Anterior cingulate cortex (tissue), 58 donors: ENCODE measurements at places on chromosomes 4 and X.

GRCh38 chrX:5646818-5647217 lies 581.8 kb downstream of the NLGN4X start:
- DNase-seq, result peak; percentile 20

DNA sequence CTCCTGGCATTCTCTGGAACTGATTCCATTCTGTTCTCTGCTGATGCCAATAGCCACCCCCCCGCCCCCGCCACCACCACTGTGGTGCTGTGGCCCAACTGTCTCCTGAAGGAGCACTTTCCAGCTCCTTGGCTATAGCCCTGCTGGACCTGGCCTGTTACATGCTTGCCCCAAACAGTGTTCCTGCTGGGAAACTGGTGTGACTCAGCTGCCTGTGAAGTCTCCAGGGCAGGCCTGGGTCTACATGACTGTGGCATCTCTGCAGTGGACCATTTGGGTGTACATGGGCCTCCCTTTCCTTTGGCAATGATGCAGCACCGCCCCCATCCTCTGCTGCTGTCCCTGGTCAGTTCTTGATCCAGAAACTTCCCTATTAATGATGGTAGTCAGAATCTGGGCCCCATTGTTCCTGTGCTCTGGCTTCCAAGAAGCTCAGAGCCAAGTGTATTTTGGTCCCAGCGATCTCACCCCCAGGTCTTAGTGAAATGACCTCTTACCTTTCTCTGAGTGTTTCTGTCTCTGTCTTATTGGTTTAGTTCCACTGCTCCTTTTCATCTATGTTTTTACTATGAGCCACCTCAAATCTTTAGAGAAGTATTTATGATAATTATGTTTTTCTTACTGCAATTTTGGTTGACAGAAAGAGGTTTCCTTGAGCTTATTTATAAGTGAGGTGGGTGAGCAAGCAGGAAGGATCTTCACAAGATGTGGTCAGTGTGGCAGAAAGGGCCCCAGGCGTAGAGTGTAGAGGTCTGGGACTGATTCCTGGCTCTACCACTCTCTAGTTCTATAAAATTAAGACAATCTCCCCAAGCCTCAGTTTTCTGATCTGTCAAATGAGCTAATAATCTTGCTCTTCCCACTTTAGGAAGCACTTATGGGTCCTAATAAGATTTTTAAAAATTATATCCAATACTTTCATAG lies 210.7 kb upstream of the EOLA2 start:
- no peak for DNase-seq

- DNase-seq, result no peak
Measured at GRCh38 chrX:1053072-1053471, 159.4 kb downstream of the CRLF2 start.

GRCh38 chr4:4440333-4441061 lies 53.6 kb downstream of the NSG1 start:
- no peak for DNase-seq

DNA sequence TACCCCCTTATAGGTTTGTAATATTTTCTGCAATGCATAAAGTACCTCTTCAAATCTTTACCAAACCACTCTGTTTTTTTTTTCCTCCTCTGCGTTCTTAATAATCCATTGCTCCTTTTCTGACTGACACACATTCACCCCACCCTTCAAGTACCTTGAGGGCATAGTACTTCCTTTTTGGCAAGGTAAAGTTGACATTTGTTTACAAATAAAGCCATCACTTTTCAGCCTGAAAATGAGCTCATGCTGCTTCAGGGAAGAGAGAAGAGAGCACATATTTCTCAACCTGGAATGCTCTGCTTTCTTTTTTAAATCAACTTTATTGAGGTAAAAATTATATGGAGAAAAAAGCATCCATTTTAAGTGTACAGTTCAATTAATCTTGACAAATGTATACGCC lies 113.9 kb downstream of the AGTR2 start:
- no peak for DNase-seq

GRCh38 chr4:8267077-8267476 lies 2.5 kb upstream of the HTRA3 start:
- no peak for DNase-seq

DNA sequence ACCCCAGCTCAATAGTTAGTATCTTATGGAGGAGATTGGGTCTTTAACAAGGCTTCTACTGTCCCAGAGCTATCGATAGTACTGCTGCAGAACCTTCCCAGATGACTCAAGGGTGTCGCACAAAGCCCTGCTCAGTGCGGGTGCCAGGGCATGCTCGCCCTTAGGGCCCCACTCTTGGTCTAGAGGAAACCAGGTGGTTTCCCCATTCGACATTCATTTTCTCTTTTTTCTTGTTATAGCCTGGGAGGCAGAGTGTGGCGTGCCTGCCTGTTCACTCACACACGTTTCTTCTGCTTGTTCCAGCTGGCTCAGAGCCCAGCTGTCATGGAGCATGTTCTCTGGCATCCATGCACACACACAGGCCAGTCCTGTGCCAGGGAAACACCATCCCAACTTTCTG lies 144.5 kb downstream of the SMIM20 start:
- DNase-seq, result no peak

DNA sequence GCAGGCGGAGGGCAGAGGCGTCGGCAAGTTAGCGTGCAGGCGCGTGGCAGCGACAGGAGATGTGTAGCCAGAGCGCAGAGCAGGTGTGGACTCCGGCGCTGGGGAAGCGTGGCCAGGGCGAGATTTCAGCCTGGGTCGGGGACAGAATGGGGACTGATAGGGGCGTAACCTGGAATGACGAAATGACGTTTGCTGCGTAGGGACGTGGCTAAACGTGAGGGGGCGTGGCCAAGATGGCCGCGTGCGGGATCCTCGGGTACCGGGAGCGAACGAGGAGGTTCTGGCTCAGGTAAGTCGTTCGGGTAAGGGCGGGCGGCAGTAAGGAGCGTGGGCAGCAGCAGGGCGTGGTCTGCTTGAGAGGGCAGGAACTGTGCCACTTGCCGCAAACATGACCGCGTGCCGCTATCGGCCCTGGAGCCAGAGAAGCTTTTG lies 10.9 kb upstream of the CLTRN start:
- DNase-seq, result peak; percentile 95

DNA sequence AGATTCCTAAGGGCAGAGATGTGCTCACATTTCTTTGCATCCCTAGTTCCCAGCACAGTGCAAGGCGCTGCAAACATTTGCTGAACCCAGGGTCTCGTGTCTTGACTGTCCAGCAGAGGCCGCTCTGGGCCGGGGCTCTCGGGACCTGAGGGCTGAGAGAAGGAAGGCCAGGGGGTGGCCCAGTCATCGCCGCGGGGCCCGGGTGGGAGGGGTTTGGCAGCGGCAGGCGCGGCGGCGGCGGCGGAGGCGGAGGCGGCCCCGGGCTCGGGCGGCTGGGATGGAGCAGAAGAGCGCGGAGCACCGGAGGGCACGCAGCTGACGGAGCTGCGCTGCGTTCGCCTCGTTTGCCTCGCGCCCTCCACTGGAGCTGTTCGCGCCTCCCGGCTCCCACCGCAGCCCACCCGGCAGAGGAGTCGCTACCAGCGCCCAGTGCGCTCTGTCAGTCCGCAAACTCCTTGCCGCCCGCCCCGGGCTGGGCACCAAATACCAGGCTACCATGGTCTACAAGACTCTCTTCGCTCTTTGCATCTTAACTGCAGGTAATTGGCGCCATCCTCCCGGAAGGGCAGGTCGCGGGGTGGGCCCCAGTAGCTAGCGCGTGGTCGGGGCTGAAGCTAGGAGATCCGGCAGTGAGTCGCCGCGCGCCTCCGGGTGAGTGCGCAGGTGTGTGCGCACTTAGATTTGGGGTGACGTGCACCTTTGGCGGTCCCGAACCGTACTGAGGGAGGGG lies at the start of gene PARM1:
TSS of gene PARM1 (plus strand) at position 285 of the 730 bp plus-strand sequence. CDS start at position 497, 212 bp downstream.
- peak; percentile 72 for DNase-seq

- no peak for DNase-seq
Measured at GRCh38 chrX:47514533-47515235, 31.7 kb upstream of the ZNF41 start.

GRCh38 chrX:71111141-71111843 lies at the start of gene IL2RG:
Gene IL2RG (minus strand): TSS chrX:71111577. CDS start chrX:71111539, 38 bp downstream.
- DNase-seq, result no peak

- no peak for DNase-seq
Measured at GRCh38 chr4:77590482-77590881, 15.1 kb upstream of the CXCL13 start.

DNA sequence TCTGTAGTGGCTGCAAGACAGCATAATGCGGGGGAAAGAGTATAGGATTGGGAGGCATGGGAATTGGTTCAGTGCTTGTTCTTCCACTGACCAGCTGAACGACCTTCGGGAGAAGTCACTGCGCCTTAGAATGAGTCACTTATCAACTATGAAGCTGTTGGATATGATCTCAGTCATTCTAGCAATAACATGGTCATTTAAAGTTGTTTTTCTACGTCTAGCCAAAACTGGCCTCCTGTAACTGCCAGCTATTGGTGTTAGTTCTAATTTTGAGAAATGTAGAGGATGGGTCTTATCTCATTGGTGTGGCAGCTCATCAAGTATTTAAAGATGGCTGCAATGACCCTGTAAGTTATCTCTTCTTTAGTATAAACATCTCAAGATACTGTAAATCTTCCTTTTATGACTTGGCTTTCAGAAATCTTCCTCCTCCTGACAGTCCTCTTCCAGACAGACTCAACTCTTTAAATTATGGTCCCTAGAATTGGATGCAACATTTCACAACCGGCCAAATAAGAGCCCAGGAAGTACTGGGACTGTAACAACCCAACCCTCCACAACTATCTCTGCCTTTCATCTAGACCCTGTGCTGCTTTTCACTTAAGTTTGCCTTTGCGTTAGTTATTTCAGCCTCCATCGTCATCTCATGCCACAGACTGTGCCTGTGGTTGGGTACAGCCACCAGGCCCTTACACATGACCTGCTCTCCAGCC lies 243.3 kb downstream of the CBR4 start:
- no peak for DNase-seq

GRCh38 chrX:151929126-151929525 lies 16.4 kb downstream of the MAGEA4 start:
- DNase-seq, result no peak

DNA sequence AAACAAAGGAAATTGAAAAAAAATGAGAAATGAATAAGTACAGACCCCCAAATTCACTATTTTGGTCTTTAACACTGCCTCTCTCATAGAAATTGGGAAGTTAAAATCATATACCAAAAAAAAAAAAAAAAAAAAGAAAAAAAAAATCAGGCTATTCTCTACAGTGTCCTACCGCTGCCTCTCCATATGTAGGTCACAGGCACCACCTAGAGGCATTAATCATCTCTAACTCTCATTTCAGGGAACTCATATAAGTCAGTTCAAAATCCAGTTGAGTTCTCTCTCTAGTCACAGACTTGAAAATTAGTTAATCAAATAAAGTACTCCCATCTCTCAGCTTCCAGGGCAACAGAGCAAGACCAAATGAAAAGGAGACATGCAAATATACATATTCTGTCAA lies 47.9 kb downstream of the COX18 start:
- no peak for DNase-seq

DNA sequence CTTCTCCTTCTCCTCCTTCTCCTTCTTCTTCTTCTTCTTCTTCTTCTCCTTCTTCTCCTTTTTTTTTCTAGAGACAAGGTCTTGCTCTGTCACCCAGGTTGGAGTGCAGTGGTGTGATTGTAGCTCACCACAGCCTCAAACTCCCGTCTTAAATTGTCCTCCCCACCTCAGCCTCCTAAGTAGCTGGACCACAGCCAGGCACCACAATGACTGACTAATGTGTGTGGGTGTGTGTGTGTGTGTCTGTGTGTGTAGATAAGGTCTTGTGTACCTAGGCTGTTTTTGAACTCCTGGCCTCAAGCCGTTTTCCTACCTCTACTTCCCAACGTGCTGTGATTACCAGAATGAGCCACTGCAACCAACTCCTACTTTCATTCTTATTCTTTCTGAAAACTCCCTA lies 390.9 kb downstream of the ADAM29 start:
- DNase-seq, result no peak

DNA sequence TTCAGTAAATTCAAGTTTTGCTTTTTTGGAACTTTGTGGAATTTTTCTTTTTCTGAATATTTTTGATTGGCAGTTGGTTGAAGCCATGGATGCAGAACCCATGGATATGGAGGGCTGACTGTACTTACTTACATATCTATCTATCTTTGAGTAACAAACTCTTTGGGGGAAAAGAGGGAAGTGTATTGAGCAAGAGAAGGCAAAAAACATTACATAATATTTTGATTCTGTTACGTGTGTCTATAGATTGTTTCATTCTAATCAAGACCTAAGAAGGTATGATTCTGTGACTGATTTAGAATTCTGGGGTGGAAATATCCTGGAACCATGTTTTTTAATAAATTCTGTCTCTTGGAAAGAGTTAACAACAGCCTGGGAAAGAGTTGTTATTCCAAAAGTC lies 31.5 kb downstream of the GRSF1 start:
- no peak for DNase-seq

DNA sequence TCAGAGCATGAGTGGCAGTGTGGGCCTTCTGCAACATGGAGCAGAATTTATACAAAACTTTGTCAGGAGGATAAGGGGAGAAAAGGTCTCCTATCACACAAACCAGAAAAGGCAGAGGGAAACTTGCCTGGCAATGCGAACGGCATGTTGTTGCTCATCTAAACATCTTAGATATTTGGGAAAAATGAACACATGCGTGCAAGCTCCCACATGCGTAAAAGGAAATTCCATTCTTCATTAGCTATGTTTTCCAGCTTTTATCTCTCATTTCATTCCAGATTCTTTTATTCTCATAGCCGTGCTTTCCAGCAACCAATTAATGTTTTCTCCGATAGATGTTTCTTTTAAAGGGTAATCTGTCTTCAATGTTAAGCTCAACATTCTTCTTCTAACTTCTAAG lies 31.3 kb upstream of the GBA3 start:
- no peak for DNase-seq

DNA sequence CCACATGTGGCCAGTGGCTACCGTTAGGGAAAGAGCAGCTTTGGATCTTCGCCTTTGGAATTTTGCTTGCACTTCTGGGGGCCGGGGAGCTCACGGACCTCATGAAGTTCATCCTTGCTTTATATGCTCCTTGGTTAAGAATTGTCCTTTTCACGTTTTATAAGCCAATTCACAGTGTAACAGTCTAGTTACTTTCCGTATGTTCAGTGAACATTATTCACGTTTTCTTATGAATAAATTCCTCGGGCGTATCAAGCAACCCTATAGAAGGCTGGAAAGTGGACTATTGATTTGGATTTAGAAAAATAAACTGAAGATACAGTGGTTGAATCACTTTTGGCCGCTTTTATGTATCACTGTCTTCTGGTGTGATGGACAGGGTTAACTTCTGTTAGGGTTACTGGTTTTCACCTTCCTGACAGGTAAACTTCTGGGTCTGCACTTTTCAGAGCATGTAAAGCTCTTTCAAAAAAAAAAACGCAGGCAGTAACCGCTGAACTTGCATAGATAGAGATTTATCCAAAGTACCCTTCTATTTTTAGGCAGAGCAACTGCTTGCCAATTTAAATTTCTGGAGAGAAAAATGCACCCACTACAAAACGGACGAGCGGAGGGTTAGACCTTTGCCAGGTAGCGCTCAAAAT lies 569 bp upstream of the PDLIM5 start:
- no peak for DNase-seq

DNA sequence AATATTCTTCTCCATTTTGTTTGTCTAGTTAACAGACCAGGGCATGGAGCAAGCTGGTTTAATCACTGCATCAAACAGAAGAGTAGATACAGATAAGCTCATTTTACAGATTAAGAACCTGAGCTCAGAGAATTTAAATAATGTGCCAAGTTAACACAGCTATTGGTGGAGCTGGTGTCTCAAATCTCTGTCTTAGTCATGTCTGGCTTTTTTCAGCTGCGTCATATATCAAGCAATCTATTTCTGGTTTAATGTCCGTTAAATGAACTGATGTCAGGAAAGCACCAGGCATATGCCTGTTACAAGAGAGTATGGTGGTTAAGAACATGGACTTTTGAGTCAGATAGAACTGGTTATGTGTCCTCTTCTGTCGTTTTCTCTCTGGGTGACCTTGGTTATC lies 79.8 kb upstream of the ADGRA3 start:
- no peak for DNase-seq

- no peak for DNase-seq
Measured at GRCh38 chrX:153445106-153445855, 575 bp downstream of the TREX2 start.
